ENCODE measurements at places on chromosomes 12 and 14.

DNA sequence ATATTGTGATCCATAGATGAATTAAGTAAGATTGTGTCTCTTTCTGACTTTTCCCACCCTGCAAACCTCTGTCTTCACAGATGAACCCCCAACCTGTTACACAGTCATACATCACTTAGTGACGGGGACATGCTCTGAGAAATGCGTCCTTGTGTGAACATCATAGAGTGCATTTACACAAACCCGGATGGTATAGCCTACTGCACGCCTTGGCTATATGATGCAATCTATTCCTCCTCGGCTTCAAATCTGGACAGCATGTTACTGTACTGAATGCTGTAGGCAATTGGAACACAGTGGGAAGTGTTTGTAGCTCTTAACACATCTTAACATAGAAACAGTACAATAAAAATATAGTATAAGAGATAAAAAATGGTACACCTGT lies 7.4 kb upstream of the TESPA1 start:
- no peak for DNase-seq

DNA sequence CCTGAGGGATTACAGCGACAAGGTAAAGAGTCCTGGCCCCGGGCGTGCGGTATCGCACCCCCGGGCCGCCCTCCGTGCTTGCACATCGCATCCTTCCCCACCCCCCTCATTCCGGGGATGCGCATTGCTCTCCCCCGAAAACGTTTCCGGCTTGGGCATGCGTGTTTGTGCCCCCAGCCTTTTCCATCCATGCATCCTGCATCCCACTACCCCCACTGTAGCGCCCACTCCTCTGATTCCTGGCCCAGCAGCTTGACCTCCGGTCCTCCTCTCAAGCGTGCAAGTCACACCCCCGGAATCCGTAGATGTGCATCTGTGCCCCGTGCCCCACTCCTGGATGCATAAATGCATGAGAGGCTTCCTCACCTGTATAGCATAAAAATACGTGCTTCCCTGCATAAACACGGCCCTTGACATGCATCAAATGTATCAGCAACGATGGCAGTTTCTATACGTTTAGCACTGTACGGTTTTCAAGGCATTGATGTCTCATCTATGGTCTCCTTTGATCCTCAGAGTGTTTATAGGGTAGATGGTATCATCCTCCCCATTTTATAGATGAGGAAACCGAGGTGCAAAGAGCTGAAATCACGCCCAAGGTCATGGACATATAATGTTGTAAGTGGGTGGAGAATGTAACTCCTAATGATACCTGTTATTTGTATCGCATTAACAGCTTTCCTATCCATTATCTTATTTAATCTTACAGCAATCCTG lies 484 bp downstream of the RIC8B start:
- no peak for DNase-seq

- no peak for DNase-seq
Measured at GRCh38 chr12:108313606-108314351, 25.3 kb downstream of the CMKLR1 start.

DNA sequence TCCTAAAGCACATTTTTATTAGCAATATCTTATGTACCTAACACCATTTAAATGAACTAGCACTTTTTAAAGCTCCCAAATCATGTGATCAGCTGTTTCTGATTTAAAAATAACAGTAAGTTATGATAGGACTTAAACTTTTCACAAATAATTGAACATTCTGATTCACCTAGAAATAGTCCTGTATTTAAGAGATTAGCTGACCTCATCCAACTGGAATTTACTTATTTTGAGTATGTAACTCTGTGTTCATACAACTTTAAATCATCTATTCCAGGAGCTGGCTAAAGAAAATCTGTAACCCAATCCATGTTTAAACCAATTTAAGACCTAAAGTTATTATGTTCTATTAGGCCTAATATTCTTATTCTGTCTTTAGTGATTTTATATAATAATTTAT lies 184.3 kb downstream of the CCDC91 start:
- no peak for DNase-seq

- no peak for DNase-seq
Measured at GRCh38 chr12:11412731-11413130, 17.4 kb upstream of the PRB2 start.

DNA sequence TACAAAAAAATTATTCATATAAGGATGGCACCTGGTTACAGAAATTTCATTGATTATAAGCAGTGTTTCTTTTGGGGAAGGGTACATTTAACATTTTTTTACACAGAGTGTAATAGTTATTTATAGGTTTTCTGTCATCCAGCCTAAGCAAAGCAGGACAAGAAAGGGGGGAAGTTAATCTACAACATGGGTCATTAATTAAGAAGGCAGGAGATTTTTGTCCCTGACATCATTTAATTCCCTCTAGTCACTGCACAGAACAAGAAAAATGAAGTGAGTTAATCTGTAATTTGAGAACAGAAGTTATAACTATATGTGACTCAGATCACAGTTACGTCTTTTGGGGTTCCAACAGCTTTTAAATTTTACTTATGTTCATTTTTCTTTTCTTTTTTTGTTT lies 173.4 kb downstream of the PTPRO start:
- DNase-seq, result no peak

DNA sequence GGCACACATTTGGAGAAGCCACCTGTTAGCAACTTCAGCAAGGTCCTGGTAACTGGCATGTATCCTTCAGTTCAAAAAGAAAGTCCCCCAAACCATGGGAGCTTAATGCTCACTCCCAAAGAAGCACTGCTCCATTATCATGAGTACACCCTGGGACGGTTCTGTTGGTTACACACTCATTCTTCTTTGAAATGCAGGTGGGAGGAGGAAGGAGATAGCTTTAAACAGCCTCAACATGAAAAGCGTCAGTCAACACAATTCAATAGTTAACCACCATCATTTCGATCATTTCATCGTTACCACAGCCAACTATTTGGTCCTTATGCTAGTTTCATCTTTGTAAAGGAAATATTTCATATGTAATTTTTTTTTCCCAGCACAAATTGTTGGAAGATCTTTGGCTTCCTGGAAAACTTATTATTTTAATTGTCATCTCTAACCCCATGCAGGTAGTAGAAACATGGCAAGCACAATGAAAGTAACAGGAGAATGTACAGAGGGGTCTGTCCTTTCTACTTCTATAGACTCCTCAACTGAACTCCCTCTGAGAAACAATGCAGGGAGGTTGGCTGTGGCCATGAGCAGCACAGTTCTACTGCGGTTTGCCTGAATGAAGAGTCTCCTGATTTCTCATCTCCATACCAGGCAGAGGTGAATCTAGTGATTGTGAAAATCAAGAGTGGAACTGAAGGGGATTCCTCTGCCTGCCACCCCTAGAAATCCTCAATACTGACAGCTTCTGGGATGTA lies 196.4 kb upstream of the FOXN3 start:
- no peak for DNase-seq

DNA sequence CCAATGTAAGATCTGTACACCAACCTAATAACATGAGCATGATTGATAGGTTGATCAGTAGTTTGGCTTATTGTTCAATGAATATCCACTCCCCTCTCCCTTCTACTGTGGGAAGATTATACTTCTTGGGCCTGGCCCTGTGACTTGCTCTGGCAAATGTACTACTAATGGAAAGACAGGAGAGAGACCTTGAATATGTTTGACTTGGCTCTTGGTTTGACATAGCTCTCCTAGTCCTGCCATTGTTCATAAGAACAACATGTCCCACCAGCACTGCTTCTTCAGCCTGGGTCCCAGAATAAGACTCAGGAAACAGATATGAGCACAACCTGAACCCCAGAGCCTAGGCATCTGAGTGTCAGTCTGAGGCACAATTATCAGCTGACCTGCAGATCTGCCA lies 112.8 kb upstream of the RESF1 start:
- no peak for DNase-seq

GRCh38 chr14:97539884-97540283 lies 742.7 kb downstream of the VRK1 start:
- no peak for DNase-seq

DNA sequence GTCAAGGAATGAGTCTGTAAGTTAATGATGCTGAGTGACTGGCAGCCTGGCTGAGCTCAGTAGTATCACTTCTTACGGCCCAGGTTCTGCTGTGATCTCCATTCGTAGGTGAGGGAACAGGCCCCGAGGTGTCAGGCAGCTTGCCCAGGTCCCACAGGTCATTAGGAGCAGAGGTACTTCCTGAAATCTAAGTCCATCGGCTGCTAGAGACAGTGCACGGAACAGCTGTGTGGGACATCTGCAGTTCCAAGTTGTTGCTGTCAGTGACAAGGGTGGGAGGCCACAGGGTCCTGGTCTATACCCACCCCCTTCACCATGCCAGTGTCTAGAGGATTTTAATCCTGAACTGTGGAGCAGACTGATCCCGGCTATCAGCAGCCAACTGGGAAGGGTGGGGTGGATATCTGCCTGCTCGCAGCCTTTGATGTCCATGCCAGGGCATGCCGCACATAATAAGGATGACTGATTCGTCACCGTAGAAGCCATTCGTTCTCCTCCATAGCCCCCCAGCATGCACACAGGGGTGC lies 82.3 kb upstream of the RIN3 start:
- no peak for DNase-seq

GRCh38 chr12:67981287-67982162 lies 7.7 kb upstream of the IFNG-AS1 start:
- DNase-seq, result no peak

DNA sequence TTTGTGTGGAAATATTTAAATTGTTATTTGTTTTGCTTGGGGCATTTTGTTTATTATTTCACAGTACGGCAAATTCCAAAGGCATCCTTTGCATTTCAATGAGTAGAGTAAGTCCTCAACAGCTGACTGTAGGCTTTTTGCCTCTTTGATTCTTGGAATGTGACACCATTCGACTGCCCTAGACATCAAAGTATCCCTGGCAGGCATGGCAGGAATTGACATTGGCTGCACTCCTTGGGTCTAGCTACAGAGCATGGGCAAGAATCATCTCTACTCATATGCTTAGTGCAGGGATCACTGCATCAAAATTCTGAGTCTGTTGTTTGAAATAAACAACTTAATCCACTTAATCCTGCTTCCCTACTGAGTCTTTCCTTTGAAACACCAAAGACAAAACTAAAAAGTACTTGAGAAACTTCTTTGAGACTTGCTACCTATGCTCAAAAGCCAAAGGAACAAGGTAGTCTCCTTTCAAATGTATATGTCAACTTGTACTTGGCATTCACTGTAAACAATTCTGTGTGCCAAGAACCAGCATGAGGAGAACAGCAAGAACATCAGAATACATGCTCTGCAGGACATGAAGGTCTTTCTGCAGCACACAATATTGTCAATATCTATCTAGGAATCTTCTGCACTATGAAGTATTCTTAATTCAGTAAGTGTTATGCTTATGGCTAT lies 1569.0 kb upstream of the FLRT2 start:
- no peak for DNase-seq

- DNase-seq, result no peak
Measured at GRCh38 chr14:20295067-20295466, 10.7 kb downstream of the TTC5 start.

DNA sequence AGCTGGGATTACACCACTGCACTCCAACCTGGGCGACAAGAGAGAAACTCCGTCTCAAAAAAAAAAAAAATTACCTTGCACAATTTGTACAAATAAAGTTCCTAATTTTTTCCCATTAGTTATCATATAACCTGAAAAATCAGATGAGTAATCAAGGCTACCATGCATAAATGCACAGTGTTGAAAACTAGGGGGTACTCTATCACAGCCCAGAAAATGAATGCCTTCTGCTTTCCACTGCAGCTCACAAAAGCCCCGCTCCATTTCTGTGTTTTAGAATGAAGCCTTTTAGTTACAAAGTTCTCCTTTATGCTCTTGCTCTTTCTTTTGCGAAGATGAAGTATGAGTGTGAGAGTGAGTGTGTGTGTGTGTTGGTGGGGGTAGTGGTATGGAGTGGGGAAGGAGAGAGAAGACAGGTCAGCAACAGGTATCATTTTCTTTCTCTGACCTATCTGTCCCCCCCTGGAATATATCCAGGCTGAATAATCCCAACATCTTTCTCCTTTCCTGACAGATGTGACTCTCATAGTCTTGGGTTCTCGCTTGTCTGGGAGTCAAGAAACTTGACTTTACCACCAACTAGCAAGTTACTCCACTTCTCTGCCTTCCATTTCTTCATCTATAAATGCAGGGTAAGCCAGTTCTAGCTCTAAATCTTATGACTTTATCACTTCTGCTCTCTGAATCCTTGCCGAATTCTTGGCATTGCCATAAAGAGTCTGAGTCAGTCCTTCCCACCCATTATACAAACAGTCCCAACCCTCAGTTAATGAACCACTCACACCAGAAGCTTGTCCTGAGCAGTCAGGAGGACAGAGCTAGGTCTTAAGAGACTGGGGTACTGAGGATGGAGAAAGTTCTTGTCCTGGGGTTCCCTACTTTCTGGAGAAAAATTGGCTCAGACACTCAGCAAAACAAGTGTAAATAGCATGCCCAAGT lies 16.1 kb downstream of the BIN2 start:
- no peak for DNase-seq

DNA sequence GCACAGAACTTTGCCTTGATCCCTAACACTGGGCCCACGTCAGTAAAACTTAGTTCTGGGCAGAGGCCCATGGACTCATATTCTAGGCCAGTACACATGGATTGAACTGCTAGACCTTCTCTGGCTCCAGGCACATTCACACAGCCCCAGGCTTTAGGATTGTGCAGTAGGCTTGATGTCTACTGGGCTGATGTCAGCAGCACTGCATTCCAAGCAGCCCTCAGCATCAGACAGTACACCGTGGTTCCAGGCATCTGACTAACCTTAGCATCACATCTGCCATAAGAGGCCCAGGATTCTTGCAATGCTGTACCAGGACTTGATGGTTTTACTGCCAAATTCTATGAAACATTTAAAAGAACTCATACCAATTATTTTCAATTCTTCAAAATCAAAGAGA lies 301.9 kb downstream of the CCER1 start:
- DNase-seq, result no peak

- no peak for DNase-seq
Measured at GRCh38 chr14:64848239-64848638, 31.5 kb downstream of the SPTB start.

GRCh38 chr12:112182499-112182898 lies 57.1 kb downstream of the TRAFD1 start:
- no peak for DNase-seq

DNA sequence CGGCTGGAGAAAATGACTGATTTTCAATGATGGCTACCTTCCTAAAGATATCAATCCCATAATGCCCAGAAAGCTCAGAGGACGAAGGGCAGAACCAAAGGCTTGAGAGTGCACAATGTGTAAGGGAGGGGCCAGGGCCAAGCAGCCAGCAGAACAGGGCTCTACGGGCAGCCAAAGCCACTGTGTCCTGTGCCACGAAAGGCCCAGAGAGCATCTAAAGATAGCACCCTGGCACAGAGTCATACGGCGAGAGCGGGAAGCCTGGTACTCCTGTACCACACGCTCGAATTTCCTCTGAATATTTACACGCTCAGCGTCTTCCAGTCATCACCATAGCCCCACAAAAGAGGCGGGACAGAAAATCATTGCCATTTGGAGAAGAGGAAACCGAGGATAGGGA lies 39.5 kb downstream of the PRMT8 start:
- no peak for DNase-seq

DNA sequence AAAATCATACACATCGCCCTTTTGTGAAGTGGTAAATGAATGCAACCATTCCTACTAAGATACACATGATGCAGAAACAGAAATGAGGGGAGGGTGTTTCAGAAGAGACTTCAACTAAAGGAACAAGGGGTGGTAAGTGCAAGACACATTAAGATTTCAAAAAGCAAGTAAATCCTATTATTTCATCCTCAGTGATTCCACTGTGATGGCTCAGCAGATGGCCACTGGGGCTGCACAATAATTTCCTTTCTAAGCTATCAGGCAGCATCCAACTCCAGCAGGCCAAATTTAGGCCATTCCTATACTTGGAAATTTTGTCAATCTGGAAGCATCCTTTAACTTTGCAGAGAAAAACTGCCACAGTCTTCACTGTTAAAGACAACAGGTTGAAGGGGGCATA lies 272.4 kb downstream of the NELL2 start:
- no peak for DNase-seq

- no peak for DNase-seq
Measured at GRCh38 chr12:42298887-42299286, 27.0 kb downstream of the ZCRB1 start.
